ENCODE measurements at places on chromosomes 1 and 21. TPM values are rescaled to one million over a fixed set of nuclear protein-coding genes. Genes with fewer than 3 reads are reported as not detected.

- no peak for DNase-seq
Observed at GRCh38 chr1:61539720-61540462, 185.1 kb downstream of the TM2D1 start.

DNA sequence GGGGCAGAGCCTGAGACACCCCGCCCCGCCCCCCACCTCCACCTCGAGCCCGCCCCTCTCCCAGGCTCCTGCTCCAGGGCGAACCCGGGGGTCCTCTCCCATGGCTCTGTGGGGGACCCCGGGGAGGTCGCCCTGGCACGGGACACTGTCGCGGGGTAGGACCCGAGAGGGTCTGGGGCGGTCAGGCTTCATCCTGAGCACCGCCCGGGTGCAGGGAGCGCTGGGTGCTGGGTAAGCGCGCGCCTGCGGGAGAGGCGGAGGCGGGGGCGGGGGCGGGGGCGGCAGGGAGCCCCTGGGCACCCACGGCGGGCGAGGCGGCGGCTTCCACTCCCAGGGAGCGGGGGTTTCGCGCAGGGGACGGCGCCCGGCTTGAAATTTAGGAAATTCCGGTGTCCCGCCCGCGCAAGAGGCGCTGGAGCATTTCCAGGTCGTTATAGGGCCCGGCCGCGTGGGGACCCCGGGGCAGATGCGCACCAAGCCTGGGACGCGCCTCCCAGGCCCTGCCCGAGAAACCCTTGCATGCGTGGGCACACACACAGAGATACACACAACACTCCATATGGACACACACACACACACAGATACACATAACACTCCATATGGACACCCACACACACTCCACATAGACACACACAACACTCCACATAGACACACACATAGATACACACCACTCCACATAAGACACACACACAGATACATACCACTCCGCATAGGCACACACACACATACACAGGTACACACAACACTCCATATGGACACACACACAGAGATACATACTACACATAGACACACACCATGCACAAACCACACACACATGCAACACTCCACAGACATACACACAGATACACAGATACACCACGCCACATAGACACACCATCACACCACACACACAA, 48.7 kb upstream of the SLC19A1 start:
- no peak for DNase-seq

- peak; percentile 51 for DNase-seq
Observed at GRCh38 chr1:27099587-27100334, 55.2 kb downstream of the SLC9A1 start.

DNA sequence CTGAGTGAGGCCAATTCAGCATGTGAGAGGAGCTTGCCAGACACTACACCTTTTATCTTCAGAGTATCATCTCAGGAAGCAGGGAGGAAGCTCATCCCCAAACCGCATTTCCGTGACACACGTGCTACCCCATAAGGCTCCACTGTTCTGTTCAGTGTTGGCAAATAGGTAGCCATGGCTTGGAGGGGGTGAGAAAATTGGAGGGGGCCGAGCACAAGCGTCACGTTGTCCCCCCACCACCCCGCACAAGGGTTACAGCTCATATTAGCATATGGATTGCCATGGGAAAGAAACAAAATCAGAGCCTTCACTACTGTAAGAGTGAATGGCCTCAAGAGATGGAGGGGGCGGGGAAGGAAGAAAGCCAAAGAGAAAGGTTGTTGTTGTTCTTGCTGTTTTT, 46.7 kb downstream of the OLIG1 start:
- no peak for DNase-seq

GRCh38 chr1:86769065-86769464, 64.7 kb downstream of the SH3GLB1 start:
- no peak for DNase-seq

DNA sequence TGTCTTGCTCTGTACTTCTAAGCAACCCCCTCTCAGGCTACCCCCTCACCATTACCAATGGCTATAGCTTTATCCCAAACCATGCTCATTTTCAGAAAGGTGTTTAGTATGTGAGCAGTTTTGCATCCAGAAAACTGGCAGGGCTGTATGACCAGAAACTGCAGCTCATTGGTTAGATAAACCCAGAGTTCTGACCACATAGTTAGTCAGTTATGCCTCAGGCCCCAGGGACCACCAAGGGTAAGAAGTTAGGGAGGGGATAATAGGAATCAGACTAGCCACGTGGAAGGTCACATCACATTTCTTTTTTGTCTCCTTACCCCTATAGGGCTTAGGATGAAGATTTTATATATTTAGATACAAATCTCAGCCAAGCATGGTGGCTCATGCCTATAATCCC, 1.2 kb downstream of the ITGA10 start:
- no peak for DNase-seq

DNA sequence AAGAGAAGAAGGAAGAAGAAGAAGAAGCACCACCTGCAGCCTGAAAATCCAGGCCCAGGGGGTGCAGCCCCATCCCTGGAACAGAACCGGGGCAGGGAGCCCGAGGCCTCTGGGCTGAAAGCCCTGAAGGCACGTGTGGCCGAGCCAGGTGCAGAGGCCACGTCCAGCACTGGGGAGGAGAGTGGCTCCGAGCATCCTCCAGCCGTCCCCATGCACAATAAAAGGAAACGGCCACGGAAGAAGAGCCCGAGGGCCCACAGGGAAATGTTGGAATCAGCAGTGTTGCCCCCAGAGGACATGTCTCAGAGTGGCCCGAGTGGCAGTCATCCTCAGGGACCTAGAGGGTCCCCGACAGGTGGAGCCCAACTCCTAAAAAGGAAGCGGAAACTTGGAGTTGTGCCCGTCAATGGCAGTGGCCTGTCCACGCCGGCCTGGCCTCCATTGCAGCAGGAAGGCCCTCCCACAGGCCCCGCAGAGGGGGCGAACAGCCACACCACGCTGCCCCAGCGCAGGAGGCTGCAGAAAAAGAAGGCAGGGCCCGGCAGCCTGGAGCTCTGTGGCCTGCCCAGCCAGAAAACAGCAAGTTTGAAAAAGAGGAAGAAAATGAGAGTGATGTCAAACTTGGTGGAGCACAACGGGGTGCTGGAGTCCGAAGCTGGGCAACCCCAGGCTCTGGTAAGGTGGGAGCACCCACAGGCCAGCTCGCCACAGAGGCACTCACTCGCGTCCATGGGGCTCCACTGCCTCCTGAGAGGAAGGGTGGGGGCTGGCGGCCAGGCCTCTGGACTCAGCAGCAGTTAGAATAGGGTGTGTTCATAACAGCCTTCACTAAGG, 28.4 kb downstream of the RRP1B start:
- no peak for DNase-seq

The KLHDC9 gene
- 2.2 TPM for total RNA-seq

The RXRG gene
- total RNA-seq, result not detected

The ZNF281 gene
- 31.3 TPM for total RNA-seq
